ENCODE measurements at places on chromosomes 11 and 22.
A peak's percentile ranks its signal among the peaks of the same experiment; 100 is the strongest.

DNA sequence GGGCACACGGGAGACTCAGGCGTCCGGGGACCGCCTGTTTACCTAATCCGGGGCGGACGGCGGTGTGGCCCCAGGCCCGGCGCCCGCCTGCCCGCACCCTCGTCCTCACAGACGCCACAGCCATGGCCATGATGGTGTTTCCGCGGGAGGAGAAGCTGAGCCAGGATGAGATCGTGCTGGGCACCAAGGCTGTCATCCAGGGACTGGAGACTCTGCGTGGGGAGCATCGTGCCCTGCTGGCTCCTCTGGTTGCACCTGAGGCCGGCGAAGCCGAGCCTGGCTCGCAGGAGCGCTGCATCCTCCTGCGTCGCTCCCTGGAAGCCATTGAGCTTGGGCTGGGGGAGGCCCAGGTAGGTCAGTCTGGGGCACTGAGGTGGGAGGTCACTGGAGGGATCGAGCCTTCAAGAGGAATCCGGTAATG, 10.0 kb upstream of the RAB1B start:
- no peak for DNase-seq

DNA sequence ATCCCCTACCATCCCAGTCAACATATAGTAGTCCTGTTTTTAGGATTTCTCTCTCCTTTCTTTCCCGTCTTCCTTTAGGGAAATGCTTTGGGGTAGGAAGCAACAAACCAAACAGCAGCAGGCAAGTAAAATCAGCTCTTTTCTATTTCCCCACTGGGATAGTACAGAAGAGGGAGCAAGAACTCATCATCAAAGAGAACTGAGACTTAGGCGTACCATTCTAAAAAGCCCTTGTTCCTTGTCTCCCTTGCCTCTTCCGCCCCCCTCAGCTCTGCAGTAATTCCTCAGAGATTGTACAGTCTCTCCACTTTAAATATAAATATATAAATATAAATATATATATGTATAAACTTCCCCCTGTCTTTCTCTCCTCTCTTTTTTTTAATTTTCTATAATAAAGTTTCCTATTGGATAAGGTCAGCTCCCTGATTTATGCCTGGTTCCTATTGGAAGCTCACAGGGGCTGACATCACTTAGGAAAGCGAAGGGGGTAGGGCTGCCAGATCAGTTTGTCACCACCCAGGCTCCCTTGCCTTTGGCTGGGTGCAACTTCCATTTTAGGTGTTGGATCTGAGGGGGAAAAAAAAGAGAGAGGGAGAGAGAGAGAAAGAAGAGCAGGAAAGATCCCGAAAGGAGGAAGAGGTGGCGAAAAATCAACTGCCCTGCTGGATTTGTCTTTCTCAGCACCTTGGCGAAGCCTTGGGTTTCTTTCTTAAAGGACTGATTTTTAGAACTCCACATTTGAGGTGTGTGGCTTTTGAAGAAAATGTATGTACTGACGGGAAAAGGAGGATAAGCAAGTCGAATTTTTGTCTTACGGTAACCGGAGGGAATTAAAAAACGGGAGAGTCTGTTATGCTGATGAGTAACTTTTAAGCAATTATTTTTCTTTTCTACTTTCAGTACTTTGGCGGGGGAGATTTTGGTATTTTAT, at the start of gene CTNND1:
Gene CTNND1 (plus strand): TSS at position 502 of the 934 bp plus-strand sequence. CDS start 29,677 bp downstream, outside the sequence.
- DNase-seq: no peak

GRCh38 chr11:95641495-95641894, 148.1 kb downstream of the FAM76B start:
- no peak for DNase-seq

DNA sequence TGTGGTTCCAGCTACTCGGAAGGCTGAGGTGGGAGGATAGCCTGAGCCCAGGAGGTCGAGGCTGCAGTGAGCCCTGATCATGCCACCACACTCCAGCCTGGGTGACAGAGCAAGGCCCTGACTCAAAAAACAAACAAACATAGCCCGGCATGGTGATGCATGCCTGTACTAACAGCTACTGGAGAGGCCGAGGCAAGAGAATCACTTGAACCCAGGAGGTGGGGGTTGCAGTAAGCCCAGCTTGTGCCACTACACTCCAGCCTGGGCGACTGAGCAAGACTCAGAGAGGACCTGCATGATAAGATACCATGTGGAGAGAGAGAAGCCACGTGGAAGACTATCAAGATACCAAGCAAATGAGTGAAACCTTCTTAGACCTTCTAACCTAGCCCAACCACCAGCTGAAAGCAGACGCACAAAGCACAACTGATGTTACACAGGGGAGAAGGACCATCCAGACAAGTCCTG, 36.1 kb downstream of the AMBRA1 start:
- no peak for DNase-seq

DNA sequence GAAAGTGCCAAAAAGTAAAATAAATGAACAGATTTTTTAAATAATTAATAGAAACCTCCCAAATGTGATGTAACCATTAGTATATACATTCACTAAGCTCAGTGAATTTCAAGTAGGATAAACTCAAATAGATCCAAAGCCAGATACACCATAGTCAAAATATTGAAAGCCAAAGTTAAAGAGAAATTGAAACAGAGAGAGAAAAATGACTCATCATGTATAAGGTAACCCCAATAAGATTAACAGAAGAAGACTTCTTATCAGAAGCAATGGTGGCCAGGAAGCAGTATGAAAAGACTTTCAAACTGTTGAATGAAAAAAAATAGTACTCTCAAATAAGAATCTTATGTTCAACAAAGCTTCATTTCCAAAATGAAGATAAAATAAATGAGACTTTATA, 70.5 kb downstream of the LUZP2 start:
- no peak for DNase-seq

- DNase-seq: no peak
Observed at GRCh38 chr11:66739983-66740382, 11.0 kb upstream of the SPTBN2 start.

- DNase-seq: peak; percentile 75
Observed at GRCh38 chr22:19291580-19292457, at the start of gene CLTCL1. CLTCL1 (minus strand) TSS chr22:19291719; CDS start chr22:19291641, 78 bp downstream.

DNA sequence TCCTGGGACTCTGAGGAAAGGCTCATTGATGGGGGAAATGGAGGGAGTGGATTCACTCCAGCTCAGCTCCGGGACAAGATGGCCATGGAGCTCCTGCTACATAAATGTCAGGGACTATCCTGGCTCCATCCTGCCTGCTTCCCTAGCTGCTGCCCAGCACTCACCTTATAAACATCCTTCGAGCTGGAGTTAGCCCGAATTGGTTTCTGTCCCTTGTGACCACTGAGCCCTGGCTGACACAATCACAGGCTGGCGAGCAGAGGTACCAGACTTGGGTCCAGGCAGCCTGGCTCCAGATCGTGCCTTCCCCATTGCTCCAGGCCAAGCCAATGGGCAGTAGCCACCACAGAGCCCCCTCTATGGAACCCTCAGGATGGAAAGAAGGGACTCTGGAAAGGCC, 77.6 kb downstream of the FDX1 start:
- DNase-seq: no peak

DNA sequence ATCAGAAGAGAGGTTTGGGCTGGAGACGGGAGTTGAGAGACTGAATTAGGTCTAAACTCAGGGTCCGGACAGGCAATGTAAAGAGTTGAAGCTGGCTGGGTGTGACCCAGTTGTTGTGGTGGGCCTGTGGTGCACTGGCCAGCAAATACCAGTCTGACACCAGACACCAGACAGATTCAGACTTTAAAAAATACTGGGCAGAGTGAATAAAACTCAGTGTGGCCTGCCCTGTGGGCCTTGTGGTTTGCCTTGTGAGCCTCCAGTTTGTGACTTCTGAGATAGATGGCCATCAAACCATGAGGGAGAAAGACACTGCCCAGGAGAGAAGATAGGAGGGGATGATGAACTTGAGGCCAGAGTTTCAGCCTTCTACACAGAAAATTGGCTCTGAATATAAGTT, 25.8 kb downstream of the RCN1 start:
- DNase-seq: no peak

DNA sequence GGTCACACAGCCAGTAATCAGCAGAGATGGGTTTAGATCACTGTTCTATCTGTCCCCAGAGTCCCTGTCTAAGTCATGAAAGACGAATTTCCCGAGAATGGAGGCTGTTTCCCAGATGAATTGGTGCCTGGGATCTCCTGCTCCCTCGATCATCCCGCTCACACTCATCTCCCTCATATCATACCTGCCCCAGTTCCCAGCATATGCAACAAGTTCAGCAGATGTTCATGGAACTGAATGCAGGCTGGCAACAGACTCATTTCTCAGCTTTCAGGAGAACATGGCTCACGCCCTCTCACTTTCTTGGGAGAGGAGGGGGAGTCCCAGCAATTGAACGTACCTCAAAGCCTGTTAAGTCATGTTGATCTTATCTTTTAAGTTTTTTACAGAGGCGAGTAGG, 22.1 kb downstream of the CD6 start:
- DNase-seq: no peak

GRCh38 chr11:128504486-128504885, 82.9 kb downstream of the ETS1 start:
- no peak for DNase-seq

DNA sequence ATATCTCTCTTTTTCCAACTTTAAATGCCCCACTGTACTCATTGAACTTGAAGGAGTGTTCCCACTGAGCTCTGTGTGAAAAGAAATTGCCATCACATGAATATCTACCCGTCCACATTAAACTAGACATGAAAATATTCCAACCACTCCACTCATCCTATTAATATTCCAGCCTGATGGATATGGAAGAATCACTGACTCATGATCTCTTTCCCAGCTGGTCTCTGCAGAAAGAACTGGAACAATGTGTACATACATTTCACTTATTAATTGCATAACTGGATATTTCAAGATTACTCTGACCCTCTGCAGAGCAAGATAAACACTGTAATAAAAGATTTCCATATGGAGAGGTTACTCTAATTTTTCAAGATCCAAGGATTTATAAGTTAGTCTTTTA, 711.1 kb upstream of the LRRC4C start:
- DNase-seq: no peak

GRCh38 chr11:98734686-98735085, 286.1 kb upstream of the CNTN5 start:
- DNase-seq: no peak

DNA sequence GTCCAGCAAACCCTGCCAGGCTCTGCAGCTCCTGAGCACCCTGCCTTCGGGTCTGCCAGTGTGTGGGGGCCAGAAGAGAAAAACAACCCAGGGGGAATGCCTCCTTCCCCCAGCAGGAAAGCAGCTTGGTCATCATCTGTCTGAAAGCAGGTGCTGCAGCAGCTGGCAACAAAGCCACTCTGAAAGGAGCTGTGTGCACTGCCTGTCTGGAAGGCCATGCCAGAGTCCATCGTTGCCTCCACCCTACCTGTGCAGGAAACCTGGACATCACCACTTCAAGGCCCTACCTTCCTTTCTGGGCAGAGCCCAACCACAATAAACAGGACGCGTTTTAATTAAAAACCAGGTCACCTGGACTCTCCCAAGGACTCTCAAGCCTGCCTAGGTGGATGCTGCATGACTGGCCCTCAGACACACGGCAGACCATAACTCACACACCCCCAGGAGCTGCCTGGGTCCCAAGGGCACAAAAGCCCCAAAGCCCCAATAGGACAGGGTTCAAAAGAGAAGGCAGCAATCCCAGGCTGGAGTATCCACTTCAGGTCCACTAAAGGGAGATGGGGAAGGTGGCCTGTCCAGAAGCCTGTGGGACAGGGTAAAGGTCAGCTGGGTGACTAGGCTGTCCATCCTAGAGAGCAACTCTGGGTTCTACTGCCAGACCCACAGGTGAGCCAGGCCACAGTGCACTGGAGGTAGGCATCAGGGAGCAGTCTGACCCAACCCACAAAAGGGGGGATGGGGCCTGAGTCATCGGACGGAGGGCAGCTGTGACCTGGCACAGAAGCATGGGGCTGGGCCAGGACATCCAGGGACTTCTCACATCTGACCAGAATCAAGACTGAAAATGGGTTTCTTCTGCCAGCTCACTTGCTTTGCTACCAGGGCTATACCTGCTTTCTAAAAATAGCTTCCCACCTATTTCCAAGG, 6.1 kb downstream of the GNB1L start:
- no peak for DNase-seq

DNA sequence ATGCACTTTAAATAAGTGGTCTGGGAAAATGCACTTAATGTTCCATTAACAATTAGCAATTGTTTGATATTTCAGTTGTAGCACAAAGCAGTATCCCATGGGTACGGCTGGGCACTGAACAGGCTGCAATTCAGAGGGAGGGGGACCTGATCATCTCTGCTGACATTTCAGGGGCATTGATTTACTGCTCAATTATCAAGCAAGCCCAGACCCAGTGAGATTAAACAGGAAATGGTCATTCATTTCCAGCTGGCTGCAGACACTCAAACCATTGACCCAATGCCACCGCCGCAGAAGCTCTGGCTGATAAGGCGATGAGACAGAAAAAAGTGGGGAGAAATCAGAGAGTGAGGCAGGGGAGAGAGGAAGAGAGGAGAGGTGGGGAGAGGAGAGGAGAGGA, 1.2 kb downstream of the GPR83 start:
- DNase-seq: no peak

GRCh38 chr11:88375927-88376470, 38.5 kb upstream of the CTSC start:
- no peak for DNase-seq

DNA sequence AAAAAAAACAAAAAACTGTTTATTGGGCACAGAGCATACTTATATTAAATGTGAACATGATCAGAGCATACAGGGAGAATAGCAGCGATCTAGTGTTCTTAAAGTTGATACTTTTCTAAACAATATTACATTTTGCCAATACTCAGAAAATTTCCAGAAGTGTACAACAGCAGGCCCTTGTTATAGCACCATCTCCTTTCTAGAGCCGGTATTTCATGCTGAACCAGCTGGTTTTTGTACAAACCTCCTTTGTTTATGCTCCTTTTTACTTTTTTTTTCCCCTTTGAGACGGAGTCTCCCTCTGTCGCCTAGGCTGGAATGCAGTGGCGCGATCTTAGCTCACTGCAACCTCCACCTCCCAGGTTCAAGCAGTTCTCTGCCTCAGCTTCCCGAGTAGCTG, 90.7 kb downstream of the PPP6R3 start:
- DNase-seq: no peak
